ENCODE measurements at places on chromosomes 3 and 15. TPM values are rescaled to one million over a fixed set of nuclear protein-coding genes. Genes with fewer than 3 reads are reported as not detected.

GRCh38 chr3:146156666-146157314 lies 4.2 kb downstream of the PLOD2 start:
- no peak for DNase-seq

GRCh38 chr3:189632242-189632641 lies 1.1 kb downstream of the TP63 start:
- DNase-seq: no peak

DNA sequence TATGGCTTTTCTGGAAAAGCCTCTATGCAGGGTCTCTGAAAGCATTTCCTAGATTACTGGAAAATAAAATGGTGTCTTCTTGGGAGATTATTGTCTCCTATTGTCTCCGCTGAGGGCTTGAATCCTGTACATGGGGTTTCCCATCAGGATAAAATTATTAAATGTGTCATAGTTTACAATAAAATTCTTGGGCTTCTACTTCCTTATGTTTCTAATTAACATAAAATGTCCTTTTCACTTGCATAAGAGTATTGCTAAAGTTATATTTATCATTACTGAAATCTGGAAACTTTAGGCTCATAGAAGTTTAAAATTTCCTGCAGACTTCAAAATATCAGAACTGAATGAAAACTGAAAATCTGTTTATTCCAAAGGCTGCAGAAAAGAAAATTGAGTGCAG lies 595.5 kb upstream of the AGTR1 start:
- DNase-seq: no peak

DNA sequence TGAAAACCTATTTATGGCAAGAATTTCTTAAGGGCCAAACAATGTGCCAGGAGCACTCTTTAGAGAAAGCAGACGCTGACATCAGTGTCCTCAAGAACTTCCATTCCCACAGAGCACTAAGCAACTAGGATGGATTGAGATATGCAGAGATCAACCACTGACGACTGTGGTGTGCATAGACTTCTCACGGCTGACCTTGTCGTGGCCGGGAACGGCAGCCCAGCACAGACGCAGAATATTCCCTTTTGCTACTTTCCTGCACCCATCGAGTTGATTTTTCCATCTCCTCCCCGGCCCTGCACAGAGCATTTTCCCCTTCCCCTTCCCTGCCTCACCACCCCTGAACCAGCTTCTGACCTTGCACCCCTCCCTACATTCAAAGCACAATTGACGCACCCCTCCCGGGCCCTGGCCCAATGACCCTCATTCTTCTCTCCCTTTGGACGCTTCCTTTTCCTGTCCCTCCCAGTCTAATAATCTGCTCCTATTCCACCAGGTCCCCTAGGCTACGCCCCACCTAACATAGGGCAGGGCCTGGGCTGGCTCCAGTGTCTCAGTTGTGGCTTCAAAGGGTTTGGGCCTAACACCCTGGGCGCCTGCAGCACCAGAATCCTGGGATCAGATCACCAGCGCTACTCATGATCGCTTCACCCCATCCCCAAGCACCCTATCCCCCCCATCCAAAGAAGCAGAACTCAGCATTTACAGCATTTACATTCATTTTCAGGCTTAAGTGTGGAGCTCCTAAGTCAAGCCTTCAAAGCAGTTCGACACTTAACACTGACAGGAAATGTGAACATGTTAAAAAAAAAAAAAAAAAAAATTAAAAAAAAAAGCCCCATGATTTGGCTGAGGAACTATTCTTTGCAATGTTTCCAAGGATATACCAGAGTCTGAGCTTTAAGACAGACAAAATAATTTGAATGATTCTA lies 151.2 kb downstream of the FOXP1 start:
- no peak for DNase-seq

- no peak for DNase-seq
Observed at GRCh38 chr3:13638927-13639326, 90.0 kb downstream of the FBLN2 start.

- DNase-seq: no peak
Observed at GRCh38 chr3:156189927-156190326, 69.5 kb downstream of the KCNAB1 start.

- DNase-seq: no peak
Observed at GRCh38 chr3:71309886-71310285, 273.6 kb downstream of the FOXP1 start.

DNA sequence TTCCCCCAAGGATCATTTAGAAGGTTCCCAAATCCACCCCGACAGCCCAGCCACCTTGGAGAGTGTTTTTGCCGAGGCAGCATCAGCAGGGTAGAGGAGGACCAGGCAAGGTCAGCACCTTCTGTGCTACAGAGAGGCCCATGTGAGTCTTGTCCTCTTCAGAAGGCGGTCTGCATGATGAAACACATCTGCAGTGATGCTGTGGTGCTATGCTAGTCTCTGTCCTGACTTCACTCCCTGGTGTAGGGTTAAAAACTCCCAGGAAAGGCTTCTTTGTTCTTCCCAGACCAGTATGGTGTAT lies 87.9 kb downstream of the ITPR1 start:
- DNase-seq: no peak

DNA sequence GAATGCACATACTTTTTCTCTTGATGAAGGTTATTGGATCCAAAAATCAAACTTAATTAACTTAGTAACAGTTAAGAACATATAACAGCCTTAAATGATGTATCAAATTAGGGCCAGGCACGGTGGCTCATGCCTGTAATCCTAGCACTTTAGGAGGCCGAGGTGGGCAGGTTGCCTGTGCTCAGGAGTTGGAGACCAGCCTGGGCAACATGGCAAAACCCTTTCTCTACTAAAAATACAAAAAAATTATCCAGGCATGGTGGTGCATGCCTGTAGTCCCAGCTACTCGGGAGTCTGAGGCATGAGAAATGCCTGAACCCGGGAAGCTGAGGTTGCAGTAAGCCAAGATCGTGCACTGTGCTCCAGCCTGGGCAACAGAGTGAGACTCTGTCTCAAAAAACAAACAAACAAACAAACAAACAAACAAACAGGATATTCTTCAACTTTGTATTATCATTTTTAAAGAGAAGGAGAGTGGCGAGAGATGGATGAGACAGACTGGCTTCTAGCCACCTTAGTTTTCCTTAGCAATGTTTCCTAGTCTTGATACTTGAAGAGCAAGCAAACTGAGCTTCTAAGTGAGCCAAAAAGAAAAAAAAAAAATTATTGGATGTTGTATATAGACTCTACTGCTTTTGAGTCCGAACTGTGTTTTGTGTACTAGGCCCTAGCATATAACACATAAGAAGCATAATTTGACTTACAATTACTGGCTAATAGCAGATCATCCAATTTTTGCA lies 13.8 kb downstream of the SPRED1 start:
- DNase-seq: no peak

GRCh38 chr15:69893863-69894262 lies 203.9 kb downstream of the TLE3 start:
- no peak for DNase-seq

GRCh38 chr15:74234598-74234875 lies 1.6 kb upstream of the CCDC33 start:
- DNase-seq: no peak

GRCh38 chr15:53511175-53511574 lies 248.3 kb downstream of the WDR72 start:
- DNase-seq: no peak

GRCh38 chr15:74843891-74844299 lies 939 bp upstream of the ULK3 start:
- DNase-seq: no peak

DNA sequence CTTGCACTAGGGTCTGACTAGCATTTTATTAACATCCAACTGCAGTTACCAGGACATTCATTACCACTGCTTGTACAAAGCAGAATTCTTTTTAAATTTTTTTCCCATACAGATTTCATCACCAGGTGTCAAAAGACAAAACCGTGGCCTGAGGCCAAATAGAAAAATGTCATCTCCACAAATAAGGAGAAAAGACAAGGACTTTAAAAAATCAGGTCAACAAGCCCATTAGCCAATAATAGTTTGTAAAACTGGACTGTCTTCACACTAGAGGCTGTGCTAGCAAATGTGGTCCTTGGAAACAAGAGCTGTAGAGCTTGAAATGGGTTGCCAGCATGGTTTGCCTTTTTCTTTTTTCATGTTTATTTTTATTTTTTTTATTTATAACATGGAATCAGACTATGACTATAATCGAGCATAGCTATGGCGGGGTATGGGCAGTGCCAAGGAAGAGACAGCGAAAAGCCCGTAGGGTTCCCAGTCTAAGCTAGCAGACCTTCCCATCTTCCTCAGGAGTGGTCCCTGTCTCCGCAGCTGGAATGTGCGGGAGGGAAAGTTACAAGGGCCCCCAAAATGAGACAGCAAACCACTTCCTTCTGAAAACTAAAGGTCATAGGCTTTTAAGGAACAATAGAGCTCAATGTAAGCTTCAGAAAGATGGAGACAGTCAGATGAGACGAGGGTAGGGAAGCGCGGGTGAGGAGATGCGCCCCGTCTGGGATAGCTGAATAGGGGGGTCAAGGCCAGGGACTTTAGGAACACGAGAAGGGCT lies 1.5 kb downstream of the PTPN9 start:
- DNase-seq: no peak

DNA sequence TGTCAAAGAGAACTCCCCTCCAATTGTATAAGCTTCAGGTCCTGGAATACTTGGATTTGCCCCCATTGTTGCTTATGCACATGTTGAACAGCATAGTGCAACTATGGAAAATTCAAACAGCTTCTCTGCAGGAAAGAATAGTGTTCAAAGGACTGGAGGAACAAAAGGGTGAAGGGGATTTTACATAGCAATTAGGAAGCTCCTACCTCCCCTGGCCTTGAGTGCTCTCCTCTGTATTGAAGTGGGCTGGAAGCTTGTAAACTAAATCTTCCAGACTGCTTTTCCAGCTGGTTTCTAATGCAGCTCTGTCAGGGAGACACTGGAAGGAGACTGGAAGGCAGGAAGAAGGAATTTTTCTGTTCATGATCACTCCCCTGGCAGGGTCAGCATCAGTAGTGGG lies 7.2 kb upstream of the ELP6 start:
- DNase-seq: no peak

- no peak for DNase-seq
Observed at GRCh38 chr3:179716811-179717210, 64.0 kb downstream of the USP13 start.

GRCh38 chr15:36282821-36283220 lies 296.6 kb upstream of the CDIN1 start:
- no peak for DNase-seq

GRCh38 chr3:189797103-189797750 lies 166.0 kb downstream of the TP63 start:
- no peak for DNase-seq

- no peak for DNase-seq
Observed at GRCh38 chr3:111728566-111728935, 130.5 kb upstream of the PHLDB2 start.

GRCh38 chr3:4778119-4778518 lies 201.1 kb upstream of the BHLHE40 start:
- DNase-seq: no peak

- no peak for DNase-seq
Observed at GRCh38 chr3:94362393-94362792, 299.5 kb downstream of the NSUN3 start.

DNA sequence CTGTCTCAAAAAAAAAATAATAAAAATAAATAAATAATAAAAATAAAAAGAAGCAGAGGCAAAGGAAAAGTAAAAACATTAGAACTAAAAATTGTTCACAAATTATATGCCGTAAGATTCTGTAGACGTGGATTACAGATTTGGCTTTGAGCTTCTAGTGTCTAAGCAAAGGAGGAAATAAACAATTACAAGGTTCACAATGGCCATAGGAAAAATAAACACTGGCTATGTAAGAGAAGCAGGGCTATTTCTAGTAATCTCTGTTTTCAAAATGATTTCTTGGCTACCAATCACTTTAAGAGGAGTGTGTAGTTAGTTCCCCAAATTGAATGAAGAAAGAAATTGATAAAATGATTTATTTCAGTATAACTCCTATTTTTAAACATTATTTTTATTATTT lies 54.5 kb downstream of the TMEM41A start:
- DNase-seq: no peak

GRCh38 chr3:69941037-69941436 lies 58.5 kb upstream of the SAMMSON start:
- DNase-seq: no peak

DNA sequence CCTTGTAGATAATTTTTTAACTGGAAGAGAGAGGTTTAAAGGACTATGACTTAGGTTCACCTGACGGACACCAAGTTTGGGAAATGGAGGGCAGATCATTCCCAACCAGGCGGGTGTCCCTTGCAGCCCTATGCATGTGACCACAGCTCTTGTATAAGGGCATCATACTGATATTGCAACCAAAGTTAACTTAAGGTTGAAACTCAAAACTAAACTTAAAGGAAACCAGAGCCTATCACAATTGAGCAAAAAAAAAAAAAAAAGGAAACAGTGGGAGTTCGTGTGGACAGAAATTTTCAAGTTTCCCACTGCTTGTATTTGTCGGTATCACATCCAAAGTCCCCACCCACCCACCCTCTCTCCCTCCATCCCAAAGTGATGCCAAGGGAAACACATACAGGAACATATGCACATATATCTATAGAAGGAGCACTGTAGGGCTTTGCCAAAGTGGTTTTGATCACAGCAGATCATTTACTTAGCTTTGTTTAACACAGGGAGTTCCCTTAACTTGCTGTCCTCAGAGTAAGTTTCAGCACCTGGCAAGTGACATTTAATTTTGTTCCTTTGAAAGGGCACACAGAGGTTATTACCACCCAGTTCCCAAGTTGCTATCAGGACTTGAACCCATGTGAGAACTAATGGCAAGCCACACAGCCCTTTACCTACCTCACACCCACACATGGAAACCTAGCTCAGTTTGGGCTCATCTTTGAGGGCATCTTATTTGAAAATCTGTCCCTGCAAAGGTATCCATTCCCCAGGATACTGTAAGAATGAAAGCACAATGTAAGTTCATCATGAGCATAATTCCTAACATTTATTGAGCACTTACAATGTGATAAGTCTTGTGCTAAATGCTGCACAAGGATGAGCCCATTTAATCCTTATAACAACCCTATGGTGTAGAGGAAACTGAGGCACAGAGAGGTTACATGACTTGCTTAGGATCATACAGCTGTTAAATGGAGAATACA lies 204.5 kb upstream of the CMC1 start:
- DNase-seq: no peak

Gene FBXO45
- 14.5 TPM for polyA plus RNA-seq

Gene MYRIP
- 0.89 TPM for polyA plus RNA-seq

Gene MRPL47
- polyA plus RNA-seq: 39.1 TPM

Gene GRK7
- 0.10 TPM for polyA plus RNA-seq

Gene CCDC54
- 2.8 TPM for polyA plus RNA-seq

Gene FHIT
- 7.1 TPM for polyA plus RNA-seq

Gene GABRG3
- 0.22 TPM for polyA plus RNA-seq

All from forelimb muscle (tissue), 1 donor.